Activated CD4-positive, alpha-beta T cell treated with anti-CD3 and anti-CD28 coated beads for 4 hours (primary cell): ENCODE measurements at places on chromosomes 6 and 20.

GRCh38 chr20:25547999-25548398 lies 37.3 kb downstream of the NINL start:
- DNase-seq: no peak

GRCh38 chr20:10513931-10514575 lies 78.9 kb downstream of the SLX4IP start:
- no peak for DNase-seq

GRCh38 chr6:72246926-72247325 lies 360.6 kb downstream of the RIMS1 start:
- DNase-seq: no peak

- DNase-seq: no peak
These were observed 212.1 kb downstream of the WDR27 start for GRCh38 chr6:169489563-169490245.

DNA sequence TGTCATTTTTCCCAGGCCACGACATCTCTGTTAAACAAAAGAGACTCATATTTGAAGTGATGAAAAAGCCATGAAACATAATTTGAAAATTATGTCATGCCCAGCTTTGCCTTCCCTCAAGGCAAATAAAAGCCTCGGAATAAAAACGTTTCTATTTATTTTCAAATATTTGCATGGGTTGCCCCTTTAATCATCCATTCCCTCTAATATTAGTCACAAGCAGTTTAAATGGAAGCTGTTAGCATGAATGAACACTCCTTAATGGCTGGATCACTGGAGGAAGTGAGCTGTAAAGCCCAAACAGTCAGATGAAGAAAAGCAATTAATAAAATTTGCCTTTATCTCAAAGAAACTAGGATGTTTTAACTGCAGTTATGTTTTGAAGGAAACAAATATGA lies 69.3 kb upstream of the STMND1 start:
- DNase-seq: no peak

DNA sequence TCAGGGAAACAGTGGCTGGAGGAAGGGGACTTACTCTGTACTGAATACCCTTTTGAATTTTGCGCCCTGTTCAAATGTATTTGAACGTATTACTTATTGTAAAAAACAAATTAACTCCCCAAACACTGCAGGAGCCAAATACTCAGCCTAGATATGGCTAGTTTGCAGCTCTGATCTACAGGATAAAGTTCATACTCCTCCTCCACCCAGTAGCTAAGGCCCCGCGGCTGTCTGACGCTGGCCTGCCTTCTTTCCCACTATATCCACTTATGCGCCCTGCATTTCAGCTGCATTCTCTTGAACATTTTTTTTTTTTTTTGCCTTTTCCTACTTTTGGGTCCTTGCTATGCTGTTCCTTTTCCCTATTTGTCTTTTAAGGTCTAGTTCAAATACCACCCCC lies 6.5 kb downstream of the GSS start:
- DNase-seq: no peak

- DNase-seq: no peak
These were observed 891 bp upstream of the POU3F2 start for GRCh38 chr6:98833307-98834059.

- DNase-seq: no peak
These were observed 322.8 kb downstream of the CD83 start for GRCh38 chr6:14440215-14440910.

DNA sequence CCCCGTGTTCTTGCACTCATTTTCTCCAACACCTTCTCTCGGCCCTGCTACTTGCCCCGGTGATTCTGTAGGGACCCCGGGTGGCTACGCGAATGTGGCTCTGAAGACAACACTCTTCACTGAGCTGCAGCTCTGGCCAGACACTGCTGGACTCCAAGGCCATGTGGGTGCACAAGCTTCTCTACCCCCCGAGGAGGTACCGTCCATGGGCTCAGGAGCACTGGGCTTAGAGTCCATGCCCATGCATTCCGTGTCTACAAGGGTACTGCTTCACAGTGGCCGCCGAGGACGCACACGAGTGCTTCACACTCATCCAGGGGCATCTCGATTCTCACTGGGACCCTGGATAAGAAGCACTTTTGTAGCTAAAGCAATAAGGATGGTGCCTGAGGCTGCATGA lies 59.5 kb downstream of the SMOC2 start:
- DNase-seq: no peak

- no peak for DNase-seq
These were observed 148.6 kb upstream of the ZFP64 start for GRCh38 chr20:52340036-52340634.

DNA sequence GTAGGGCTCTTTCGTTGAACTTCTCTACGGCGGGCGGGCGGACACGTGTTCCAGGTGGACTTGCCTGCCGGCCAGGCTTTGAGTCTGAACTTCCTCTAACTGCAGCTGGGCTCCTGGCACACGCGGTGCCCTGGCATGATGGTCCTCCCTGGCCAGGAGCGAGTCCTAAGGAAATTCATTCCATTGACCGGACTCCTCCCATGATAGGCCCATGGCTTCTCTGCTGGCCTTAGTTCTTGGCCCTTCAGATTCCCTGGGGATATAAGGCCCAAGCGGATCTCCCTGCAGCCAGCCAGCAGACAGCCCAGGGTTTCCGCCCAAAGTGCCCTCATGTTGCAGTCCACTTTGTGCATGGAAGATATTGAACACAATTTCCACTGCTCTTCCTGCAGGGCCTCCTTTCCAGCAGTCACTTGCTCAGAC lies 39.4 kb downstream of the TBC1D7 start:
- DNase-seq: no peak

GRCh38 chr6:53679446-53679933 lies 13.9 kb upstream of the KLHL31 start:
- DNase-seq: no peak

DNA sequence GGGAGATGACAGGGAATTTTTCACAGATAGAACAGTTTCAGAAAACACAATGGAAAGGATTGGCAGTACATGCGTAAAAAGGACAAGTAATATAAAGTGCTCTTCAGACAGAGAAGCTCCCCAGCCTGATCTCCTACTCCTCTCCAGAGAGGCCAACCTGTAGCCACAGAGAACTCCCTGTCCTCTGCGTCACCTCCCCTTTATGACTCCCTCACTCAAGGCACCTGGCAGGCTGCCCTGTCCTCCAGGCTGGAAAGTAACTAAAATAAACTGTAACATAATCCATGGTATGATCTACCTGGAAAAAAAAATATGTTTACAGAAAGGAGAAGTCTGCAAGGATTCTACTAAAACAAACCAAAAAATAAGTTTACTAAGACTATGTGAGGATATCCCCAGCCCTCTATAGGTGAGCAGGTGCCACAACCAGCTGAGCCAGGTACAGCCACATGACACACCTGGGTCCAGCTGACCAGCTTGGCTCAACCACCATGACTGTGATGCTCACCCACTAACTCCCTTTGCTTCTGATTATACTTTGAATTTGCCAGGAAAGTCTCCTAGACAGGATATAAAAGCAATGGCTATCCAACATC lies 29.2 kb downstream of the MBOAT1 start:
- no peak for DNase-seq

DNA sequence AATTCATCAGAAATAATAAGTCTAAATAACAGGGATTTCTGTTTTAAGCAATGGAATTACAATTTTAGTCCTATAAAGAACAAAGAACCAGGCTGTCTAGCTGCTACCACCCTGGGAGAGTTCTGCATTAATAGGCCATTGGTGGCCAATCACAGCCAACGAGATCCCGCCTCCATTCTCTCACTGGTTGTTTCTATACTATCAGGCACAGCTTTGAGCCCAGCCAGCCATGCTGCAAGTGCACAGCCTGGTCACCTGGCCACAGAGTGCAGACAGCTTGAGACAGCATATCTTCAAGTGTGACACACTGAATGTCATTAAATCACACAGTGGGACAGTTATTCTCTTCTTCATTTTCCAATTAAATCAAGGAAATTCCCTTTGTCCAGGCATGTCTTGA lies 16.1 kb upstream of the RAB22A start:
- no peak for DNase-seq

- DNase-seq: no peak
These were observed 190.7 kb upstream of the UFL1 start for GRCh38 chr6:96330884-96331283.

- no peak for DNase-seq
These were observed 125.7 kb upstream of the PHACTR1 start for GRCh38 chr6:12590901-12591300.

DNA sequence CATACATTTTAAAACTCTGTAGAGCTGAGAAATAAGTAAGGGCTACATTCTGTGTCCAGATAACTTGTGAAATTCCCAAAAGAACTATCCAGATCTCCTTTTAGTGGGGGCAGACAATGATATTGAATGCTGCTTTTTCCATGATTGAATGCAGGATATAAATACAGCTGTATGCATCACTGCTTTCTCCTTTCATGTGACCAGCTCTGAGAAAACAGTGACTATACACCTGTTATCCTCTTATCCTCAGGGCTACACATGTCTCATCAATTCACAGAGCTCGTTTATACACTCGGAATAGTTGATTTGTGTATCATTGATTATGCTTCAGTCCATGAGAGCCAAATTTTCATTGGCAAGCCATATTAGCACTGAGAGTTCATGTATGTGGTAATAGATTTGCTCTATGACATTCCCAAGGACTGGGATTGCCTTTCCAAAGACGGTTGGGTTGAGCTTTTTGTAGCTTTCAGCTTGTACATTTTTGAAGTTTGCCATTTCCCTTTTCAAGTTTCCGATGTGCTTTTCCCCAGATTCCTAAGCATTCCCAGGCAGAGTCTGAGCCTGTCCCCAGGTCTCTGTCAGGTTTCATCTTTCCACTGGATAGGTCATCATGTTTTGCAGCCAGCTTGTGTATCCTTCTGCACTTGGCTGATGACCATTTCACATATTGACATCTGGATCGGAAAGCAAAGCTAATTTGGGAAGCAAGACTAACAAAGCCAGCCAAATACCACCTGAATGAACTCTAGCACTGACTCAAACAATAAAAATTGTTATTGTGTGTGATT lies 97.7 kb downstream of the RFX6 start:
- DNase-seq: no peak

GRCh38 chr6:143742955-143743255 lies 65.1 kb downstream of the PHACTR2 start:
- no peak for DNase-seq
